NCI-H1436 (cell line): ENCODE measurements at places on chromosomes 2 and 18.

DNA sequence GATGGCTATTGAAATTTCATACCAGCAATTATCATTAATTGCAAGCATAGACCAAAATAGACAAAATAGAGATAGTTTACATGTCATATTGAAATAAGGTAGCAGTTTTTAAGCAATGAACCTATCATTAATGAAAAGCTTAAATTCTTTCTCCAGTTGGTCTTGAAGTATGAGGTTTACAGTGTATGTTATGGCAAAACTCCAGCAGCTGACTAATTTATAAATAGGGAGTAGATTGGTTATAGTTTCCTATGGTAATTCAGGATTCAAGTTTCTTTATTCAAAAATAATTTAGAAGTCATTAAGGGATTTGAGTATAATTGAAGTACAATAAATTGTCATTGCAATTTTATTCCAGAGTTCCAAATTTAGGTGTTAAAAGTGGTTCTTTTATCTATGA lies 69.6 kb upstream of the COL5A2 start:
- no peak for DNase-seq

GRCh38 chr18:2515171-2515787 lies 56.0 kb downstream of the METTL4 start:
- DNase-seq: no peak

DNA sequence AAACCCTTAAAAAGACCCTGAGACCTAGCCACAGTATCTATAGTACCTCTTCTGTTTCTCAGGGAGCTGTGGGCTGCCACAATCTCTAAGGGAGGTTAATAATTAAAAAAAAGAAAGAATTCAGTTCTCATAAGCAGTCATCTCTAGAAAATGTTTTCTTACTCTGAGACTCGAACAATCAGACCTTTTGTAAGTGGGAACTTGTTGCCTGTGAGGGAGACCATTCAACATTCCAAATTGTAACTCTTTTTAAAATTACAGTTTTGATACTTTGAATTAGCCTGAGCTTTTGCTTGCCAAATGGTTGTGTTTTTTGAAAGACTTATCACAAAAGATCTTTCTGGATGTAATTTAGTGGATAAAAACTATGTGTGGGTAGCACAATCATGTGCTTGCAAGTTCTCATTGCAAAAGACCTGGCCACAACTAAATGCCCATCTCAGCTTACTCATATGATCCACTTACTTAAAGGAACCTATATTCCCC lies 33.3 kb downstream of the IL1R2 start:
- DNase-seq: no peak

DNA sequence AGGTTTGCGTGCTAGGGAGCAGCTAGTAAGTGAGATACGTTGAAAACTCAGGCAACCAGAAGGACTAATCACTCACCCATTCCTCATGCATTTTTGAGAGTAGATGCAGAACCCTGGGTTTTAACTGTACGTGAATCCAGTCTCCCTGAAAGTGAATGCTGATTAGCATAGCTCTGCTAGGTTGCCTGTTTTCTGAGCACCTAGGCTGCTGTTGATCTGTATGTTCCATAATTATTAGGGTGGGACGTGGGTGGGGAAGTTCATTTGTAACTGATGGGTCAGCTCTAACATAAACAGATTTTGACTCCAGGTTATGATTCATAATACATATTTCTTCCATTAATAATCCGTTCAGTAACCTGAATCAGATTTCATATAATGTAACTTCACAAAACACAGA lies 379.0 kb upstream of the FANCL start:
- DNase-seq: no peak

DNA sequence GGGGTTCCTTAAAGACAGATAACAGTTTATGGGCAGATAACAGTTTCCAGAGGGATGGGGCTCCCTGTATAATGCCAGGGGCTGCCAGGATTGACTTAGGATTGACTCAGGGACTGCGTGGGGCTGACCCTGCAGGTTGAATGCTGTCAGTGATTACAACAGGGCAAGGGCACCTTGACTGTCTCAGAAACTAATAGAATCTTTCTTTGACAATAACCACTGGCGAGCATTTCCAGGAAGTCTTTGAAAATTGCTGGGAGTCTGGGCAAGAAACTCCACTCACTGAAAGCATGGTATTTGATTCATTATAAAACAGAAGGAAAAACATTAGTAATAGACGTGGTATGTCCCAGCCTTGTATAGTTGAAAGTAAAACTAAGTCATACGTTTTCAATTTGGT lies 101.0 kb downstream of the GPD2 start:
- no peak for DNase-seq

GRCh38 chr2:120768112-120769048 lies 32.7 kb downstream of the GLI2 start:
- no peak for DNase-seq

DNA sequence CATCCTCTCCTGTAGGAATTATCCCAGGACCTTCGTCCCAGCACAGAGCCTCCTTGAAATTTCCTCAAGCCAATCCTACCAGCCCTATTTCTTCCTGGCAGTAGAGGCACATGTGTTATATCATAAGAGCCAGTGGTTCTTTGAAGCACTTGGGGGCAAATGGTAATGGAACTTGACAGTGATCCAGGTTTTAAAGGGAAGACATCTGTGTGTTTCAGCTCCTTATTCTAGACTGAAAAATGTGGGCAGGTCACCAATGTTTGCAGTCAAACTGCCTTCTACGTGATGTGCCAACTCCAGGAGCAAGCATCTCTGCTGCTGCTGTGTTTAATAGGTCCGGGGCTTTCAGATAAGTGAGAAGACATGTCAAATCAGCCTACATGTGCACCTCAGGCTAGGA lies 157.1 kb downstream of the GALNT14 start:
- DNase-seq: no peak

DNA sequence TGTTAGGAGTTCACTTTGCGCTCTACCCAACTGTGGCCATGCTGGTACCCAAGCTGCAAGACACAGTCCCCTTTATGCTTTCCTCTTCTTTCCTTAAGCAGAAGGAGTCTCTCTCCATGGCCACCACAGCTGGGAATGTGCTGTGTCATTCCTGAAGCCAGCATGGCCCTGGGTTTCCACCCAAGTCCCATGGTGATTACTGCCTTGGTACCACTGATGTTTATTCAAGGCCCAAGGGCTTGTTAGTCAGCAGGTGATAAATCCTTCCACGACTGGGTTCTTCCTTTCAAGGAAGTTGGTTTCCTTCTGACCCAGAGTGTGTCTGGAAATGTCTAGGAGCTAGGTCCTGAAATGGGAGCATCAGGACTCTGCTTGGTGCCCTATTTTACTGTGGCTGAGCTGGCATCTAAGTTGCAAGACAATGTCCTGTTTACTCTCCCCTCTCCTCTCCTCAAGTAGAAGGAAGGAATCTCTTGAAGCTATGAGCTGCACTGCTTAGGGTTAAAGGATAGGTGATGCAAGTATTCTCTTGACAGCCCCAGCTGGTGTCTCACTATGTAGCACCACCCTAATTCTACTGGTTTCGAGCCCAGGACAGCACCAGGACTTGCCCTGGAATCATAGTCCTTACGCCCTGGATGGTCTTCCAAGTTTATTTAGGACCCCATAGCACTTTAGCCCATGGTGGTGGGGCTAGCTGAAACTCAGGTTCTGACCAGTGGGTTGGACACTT lies 18.7 kb upstream of the NUP35 start:
- DNase-seq: no peak

- no peak for DNase-seq
Observed at GRCh38 chr2:14425869-14426268, 206.6 kb upstream of the LRATD1 start.

DNA sequence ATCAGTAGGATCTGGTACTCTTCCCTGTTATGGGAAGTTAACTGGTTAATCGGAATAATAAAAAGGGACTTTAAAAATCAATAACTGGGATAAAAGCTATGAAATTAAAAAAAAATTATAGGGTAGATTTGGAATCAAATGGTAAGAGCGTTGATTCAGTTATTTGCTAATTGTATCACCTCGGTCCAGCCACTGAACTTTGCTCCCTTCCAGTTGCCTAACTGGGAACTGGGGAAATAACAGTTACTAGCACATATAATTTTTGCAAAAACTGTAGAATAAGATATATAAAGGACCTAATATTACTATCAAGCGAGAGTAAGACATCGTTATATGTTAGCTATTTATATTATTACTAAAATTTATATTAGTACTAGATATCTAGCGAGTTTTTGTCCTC lies 302.1 kb downstream of the LRP1B start:
- DNase-seq: no peak

GRCh38 chr2:239436076-239436475 lies 35.3 kb upstream of the HDAC4 start:
- no peak for DNase-seq

- no peak for DNase-seq
Observed at GRCh38 chr2:191687867-191688266, 9.9 kb downstream of the NABP1 start.

GRCh38 chr2:28084564-28084963 lies 194.0 kb downstream of the BABAM2 start:
- DNase-seq: no peak

DNA sequence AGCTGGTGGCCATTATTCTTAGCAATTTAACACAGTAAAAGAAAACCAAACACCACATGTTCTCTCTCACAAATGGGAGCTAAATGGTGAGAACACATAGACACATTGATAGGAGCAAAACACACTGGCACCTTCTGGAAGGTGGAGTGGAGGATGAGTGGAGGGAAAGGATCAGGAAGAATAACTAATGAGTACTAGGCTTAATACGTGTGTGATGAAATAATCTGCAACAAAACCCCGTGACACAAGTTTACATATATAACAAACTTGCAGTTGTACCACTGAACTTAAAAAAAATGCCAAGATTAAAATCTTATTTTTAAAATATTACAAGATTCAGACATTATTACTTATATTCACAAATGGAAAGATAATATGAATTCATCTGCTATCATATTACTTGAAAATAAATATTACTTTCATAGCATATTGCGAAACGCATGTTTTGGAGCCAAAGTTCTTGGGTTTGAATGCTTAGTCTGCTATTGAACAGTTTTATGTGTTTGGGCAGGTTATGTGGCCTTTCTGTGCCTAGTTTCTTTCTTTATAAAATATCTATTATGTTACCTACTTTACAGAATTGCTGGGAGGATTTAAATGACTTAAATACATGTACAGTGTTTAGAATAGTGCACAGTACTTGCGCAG lies 20.5 kb downstream of the ANKRD62 start:
- no peak for DNase-seq

GRCh38 chr2:37854676-37855282 lies 70.3 kb upstream of the RMDN2 start:
- no peak for DNase-seq

DNA sequence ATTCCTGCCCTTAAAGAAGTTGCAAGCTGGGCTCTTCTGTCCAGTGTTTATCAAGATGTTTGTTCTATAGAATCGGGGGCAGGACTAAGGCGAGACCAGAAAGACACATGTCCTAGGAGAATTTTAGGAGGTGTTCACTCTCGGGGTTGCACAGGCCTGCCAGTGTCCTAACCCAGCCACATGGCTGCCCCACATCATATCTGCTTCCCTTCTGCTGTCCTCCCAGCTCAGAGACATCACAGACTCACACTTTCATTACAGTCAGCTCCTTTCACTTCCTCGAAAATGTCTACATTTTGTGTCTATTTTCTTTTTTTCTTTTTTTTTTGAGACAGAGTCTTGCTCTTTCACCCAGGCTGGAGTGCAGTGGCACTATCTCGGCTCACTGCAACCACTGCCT lies 10.7 kb upstream of the MRO start:
- DNase-seq: no peak

- DNase-seq: no peak
Observed at GRCh38 chr2:66095820-66096345, 339.0 kb upstream of the MEIS1 start.

- DNase-seq: peak; percentile 2
Observed at GRCh38 chr18:72206814-72207213, 337.3 kb downstream of the CBLN2 start.

DNA sequence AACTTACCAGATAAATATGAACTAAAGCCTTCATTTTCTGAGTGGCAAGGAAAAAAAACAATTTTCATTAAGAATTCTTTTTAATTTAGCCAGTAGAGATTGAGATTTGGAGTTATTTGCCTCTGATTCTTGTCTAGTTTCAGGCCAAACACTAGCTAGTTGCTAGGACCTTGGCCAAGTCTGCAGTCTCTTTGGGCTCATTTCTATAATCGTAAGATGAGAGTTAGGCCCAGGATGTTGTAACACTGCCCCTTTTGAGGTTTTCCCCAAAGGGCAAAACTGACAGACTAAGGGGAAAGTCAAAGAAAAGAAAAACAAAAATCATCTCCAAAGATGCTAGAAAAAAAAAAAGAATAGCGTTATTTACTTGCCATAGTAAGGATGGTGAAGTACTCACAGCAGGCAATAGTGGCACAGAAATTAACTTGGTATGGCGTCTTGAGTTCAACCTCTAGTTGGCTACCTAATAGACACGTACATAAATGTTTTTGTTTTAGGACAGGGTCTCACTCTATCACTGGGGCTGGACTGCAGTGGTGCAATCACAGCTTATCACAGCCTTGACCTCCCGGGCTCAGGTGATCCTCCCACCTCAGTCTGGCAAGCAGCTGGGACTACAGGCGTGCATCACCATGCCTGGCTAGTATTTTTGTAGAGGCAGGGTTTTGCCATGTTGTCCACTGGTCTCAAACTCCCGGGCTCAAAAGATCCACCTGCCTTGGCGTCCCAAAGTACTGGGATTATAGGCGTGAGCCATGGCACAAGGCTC lies 23.0 kb upstream of the ADAM17 start:
- no peak for DNase-seq

DNA sequence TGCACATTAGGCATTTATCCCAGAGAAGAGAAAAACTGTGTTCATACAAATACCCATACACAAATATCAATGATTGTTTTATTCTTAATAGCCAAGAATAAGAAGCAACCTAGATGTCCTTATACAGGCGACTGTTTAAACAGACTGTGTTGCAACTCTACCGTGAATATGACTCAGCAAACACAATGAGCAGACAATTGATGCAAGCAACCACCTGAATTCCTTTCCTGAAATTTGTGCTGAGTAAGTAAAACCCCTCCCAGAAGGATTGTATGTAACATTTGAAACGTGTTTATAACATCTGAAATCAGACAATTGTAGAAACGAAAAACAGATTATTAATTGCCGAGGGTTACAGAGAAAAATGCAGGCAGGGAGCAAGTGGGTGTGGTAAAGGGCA lies 621.9 kb upstream of the SOX11 start:
- DNase-seq: no peak

DNA sequence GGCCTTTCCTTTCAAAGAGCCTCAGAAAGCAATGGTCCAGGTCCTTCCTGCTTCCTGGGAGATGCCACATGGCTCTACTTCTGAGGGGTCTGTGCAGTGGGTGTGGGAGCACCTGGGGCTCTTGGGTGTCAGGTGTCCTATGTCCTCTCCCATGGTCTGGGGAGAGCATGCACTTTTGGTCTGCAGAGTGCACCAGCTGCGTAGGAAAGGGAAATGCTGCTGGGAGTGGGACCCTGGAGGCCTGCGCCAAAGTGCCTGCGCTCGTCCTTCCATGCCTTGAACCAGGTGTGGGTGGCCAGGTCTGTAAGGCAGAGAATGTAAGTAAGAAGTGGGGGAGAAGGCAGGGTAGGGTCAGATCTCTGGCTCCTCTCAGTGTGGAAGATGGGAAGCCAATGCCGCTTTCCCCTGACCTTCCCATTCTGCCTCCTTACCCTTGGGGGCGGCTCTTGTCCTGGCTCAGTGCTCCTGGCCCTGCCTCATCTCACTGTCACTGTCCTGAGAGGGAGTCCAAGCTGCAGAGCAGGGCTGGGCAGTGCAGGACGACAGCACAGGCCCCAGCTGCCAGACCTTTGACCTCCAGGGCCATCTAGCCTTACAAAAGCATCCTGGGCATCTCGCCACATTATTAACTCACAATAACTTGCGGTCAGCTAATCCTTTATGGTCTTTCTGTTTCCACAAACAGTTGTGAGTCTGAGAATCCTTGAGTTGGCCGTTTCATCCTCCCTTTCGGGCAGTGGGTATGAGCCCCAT lies 6.6 kb upstream of the PROM2 start:
- no peak for DNase-seq
